ENCODE measurements at places on chromosomes 2 and 18. TPM values are rescaled to one million over a fixed set of nuclear protein-coding genes. Genes with fewer than 3 reads are reported as not detected.

- no peak for DNase-seq
Observed at GRCh38 chr2:129909651-129910418, 69.6 kb upstream of the RAB6C start.

The RUFY4 gene
- 0.16 TPM for polyA plus RNA-seq

The DPY30 gene
- polyA plus RNA-seq = 41.7 TPM

The CD302 gene
- 13.5 TPM for polyA plus RNA-seq
